ENCODE measurements at places on chromosomes 2 and 18. TPM values are rescaled to one million over a fixed set of nuclear protein-coding genes. Genes with fewer than 3 reads are reported as not detected.

GRCh38 chr2:10169581-10169980 lies 47.0 kb downstream of the RRM2 start:
- no peak for DNase-seq

DNA sequence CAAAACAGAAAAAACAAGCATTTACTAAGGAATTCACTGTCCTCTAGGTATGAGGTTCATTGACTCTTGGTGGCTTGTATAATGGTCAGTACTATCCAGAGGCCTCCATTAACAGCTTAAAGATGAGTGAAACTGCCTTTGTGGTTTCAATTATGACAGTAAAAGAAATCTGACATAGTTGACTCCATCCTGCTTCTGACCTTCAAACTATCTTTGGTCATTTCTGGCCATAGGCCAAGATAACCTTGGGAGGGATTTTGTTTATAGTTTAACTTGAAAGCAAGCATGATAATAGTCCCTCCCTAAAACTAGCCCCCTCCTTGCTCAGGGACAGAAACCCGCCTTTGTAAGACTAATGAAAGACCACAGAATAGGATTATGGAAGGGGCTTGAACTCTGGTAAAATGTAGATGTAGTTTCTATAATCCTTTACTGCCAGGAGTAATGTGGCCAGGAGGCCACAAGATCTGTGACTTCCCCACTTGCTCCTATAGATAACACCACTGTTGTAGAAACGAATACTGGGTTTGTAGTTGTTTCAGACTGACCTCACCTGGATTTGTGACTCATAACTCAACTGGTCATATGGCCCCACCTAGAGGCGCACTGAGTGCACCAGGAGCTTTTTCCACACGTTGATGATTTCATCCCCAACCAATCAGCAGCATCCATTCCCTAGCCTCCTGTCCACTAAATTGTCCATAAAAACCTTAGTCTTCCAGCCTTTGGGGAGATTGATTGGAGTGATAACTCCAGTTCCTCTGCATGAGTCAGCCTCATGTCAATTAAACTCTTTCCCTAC lies 8.6 kb upstream of the PLEKHM3 start:
- no peak for DNase-seq

- DNase-seq, result no peak
Measured at GRCh38 chr2:144449028-144449406, 70.9 kb downstream of the ZEB2 start.

- DNase-seq, result no peak
Measured at GRCh38 chr2:158741625-158742024, 53.5 kb upstream of the DAPL1 start.

DNA sequence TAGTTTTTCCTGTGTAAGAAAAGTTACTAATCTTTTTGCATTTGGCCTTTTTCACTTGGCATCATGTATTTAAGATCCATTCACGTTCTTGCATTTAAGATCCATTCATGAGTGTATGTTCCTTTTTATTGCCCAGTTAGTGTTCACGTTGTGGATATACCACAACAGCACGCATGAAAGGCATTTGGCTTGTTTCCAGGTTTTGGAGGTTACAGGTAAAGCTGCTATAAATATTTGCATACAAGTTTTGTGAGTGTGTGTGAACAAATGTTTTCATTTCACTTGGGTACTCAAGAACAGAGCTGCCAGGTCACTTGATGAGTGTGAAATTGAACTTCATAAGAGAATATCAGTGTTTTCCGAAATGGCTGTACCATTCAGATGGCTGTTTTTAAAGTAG lies 121.2 kb downstream of the CCBE1 start:
- no peak for DNase-seq

- DNase-seq, result no peak
Measured at GRCh38 chr2:36507408-36507812, 90.6 kb downstream of the FEZ2 start.

- DNase-seq, result peak; percentile 13
Measured at GRCh38 chr18:27314996-27315395, 129.9 kb upstream of the CHST9 start.

DNA sequence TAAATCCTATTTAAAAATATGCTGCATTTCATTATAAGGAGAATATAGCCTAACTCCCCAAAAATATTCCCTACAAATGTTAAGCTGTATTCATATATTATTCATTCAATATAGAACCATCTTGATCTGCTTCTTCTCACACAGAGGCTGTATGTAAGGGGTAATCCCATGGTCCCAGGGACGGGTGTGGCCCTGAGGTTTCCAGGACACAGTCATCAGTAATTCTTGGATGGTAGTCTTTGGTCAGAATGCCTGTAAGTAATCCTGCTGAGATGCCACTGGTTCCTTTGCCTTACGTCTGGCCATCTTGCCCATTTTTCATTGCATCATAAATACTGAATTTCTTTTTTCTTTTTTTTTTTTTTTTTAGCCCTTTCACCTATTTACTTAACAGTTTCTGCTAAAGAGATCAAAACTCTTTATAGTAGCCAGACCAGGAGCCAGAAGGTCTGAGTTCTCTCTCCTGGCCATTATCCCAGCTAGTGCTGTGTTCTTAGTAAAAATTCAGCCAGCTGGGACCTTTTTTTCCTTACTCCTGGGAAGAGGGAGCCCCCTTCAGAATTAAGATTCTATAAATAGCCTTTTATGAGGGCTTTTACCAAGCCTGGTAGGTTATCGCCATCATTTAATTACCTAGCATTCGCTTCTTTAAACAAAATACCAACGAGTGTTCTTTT lies 134.9 kb downstream of the SOX11 start:
- DNase-seq, result no peak

DNA sequence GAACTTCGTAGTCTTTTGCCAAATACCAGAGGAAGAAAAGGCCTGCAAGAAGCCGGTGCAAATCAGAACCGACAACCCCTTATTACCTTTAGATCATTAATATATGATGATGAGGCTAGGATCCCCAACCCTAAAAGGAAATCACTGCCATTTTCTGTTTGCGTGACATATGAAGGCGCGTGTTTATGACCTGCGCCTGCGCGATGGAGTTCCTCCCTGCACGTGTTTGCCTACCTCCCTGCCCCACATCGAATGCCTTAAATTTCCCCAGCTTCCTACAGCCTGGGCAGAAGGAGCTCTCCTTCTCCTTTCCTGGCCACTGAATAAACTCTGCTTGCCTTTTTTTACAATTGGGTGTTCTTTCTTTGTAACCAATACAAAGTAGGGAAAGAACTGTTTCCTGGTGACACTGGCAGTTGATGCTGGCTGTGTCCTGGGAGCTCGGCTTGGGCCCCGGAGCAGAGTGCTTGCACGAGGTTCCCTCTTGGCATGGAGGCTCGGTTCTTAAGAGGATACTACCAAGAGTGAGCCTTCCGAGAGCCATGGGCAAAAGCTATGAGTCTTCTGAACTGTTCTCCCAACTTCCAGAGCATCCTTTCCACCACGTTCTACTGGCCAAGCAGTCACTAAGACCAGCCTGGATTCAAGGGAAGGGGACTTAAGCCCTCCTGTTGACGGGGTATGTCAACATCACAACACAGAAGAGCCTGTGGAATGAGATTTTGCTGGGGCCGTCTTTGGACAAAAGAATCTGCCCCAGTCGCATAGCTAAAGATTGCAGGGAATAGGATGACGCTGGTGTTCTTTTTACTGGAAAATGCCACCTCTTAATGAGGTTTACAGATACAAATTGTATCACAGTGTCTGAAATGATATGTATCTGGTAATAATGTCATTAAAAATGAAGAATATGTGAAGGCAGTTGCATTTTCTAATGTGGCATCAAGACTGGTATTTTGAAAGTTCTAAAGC lies 179.8 kb downstream of the SH3BP4 start:
- DNase-seq, result no peak

GRCh38 chr2:210839450-210839849 lies 283.1 kb downstream of the CPS1 start:
- DNase-seq, result no peak

DNA sequence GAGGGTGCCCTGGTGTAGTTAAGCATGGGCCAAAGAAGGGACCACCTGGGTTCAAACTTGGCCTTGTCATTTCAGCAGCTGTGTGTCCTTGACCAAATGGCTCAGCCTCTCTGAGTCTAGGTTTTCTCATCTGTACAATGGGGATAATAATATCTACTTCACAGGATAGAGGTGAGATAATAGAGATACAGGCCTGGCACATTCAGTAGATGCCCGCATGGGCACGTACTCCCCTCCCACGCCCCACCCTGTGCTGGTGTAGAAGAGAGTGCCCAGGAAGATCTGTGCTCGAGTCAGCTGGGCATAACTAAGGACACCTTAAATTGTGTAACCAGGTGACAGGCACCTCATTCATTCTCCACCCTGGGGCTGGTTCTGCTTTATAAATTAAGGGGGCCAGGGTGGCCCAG lies 8.4 kb upstream of the TMEM185B start:
- DNase-seq, result no peak

- DNase-seq, result no peak
Measured at GRCh38 chr2:127707890-127708648, 6.8 kb downstream of the SFT2D3 start.

GRCh38 chr2:40760071-40760666 lies 308.3 kb upstream of the SLC8A1 start:
- DNase-seq, result no peak

DNA sequence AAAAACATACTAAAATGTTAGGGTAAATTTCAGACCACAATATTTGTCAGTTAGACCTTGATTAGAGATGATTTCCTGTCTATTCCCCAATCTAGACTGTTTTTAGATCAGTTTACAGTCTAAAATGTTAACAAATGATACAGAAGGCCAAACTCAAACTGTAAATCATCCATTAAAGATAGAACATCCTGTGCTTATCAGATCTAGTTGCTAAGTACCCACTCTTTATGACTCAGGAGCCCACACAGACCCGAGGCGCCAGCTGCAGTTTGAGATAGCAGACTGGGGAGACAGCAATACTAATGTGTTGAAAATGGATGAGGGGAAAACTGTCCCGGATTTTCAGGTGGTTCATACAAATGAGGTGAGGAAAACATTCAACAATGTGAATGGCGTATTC lies 113.3 kb downstream of the SCG2 start:
- DNase-seq, result no peak

GRCh38 chr2:54208364-54209240 lies 47.4 kb downstream of the TSPYL6 start:
- DNase-seq, result no peak

- DNase-seq, result no peak
Measured at GRCh38 chr2:25202275-25202674, 33.9 kb upstream of the POMC start.

GRCh38 chr2:69625078-69625795 lies 18.3 kb downstream of the AAK1 start:
- DNase-seq, result no peak

DNA sequence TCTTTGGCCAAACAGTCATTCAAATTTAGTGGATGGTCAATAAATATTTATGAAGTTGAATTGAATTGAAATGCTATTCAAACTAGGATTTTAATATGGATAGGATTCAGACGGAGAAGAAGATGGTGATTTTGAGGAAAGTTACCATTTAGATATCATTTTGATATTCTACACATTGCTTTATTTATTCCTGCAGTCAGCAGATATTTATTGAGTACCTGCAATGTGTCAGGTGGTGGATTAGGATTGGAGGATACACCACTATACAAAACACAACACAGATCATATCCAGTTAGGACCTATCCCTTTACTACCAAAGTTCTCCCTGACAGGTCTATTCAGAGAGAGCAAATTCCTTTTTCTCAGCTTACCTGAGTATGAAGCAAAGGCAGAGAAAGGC lies 38.8 kb downstream of the MAPRE2 start:
- DNase-seq, result no peak

DNA sequence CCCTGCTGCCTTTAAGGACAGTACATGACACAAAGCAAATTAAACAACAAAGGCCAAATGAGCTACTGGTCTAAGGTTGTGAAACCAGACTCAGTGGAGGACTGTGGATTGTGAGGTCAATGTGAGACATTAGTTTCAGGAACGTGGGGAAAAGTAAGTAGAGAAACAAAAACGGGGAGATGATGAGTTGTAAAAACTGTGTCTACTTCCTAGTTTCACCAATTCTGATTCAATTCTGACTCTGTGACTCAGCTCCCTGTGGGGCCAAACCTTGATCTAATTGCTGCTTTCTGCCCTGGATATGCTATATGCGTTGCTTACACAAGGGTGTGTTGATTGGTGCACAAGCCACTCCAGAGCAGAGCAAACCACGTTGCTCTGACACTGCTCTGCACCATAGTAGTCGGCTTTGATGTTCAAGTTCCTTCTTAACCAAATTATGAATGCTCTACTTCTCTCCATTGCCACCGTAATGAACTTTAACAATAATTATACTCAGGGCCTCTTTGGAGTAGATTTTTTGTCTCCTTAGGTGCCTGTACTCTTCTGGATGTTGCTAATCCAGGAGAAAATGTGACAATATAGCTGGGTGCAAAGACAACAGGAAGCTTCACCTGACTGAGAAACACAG lies 1640.1 kb upstream of the CELF4 start:
- no peak for DNase-seq

GRCh38 chr2:161204846-161205245 lies 44.6 kb downstream of the TANK start:
- DNase-seq, result no peak

- no peak for DNase-seq
Measured at GRCh38 chr2:212288308-212288707, 250.3 kb downstream of the ERBB4 start.

DNA sequence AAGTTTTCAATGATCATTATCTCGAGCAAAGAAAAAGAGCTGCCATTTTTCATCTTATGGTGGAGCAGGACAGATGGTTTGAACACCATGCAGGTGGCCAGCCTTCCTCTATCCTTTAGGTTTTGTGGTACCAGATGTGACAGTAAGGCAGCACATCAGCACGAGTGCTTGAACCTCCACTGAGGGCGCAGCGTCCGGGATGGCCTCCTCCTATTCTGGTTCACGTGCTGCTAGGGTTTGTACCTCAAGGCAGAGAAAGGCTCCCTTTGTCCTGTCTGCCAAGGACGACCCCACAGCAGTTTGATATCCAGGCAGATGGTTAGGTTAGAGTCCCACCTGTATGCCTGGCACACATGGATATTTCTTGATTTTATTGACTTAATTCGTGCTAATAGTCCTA lies 50.2 kb downstream of the DCDC2C start:
- no peak for DNase-seq

GRCh38 chr2:40416486-40416885 lies 35.4 kb downstream of the SLC8A1 start:
- no peak for DNase-seq

DNA sequence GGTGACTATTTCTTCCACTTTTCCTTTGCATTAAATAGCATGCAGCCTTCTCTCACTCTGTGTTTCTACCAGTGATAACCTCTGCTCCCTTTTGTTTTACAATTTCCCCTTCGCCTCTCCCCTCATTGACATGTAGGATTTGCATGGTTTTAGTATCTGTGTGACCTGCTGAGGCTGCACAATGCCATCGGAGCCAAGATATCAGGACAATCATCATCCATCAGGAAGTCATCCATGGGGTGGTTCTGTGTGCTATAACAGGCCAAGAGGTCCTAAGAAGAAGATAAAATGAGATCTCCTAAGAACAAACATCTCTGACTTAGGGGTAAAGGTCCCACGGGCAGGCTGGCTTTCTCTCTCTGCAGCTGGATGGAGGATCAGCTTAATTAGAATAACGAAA lies 65.6 kb downstream of the EHD3 start:
- no peak for DNase-seq

Gene NRP2
- total RNA-seq, result 101 TPM

Gene CCBE1
- 4.2 TPM for total RNA-seq

Gene SERPINB5
- 27.1 TPM for total RNA-seq

Gene MERTK
- total RNA-seq, result 17.6 TPM

Gene CHRNG
- total RNA-seq, result 3.5 TPM

Gene IL1RN
- 6.7 TPM for total RNA-seq

Gene SLC9A4
- total RNA-seq, result 2.9 TPM

Gene ABCG8
- total RNA-seq, result not detected

Gene ATP6V1B1
- 0.63 TPM for total RNA-seq

Gene PKDCC
- total RNA-seq, result 172 TPM

All from urinary bladder (tissue), 4 donors.